Upper lobe of right lung (tissue), 1 donor: ENCODE measurements at places on chromosomes 11 and 22. TPM values are rescaled to one million over a fixed set of nuclear protein-coding genes. Genes with fewer than 3 reads are reported as not detected.
A peak's percentile ranks its signal among the peaks of the same experiment; 100 is the strongest.

DNA sequence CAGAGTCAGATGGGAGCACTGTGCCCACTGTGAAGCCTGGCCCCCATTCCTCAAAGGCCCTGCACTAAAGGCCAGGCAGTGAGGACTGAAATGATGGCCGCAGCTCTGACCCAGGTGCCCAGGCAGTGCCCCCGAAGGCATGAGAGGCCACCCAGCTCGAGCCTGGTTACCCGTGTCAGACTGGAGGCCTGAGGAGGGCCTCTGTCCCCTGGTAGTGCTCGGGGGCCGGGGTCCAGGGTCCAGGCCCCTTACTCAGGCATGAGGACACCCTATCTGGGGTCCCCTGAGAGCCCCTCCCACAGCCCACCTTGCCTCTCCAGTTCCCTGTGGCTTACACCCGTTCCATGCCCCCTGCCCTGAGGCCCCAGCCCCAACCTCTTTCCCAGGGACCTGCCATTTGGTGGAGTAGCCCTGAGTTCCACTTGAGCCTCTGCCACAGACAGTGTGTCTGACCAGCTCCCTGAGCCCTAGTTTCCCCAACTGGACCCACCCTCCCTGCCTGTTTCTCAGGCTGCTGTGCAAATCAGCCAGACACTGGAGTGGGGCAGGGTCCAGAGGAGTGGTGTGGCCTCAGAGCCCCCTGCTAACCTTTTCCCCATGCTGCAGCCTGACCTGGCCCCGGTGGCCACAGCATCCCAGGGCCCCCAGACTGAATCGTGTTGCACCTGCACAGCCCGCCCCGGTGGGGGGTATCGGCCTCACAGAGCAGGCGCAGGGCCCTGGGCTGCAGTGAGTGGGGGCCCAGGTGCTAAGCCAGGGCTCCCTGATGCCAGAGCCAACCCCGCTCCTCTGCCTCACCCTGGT is 10.8 kb upstream of the ANKRD13D start:
- H3K4me1 ChIP-seq: peaks cover 70% of the 10 kb centered on the region
- peaks cover 49% of the 10 kb centered on the region for H3K36me3 ChIP-seq
- H3K27ac ChIP-seq: peak overlapping the region; percentile 93
- no peaks in the 10 kb centered on the region for H3K27me3 ChIP-seq

DNA sequence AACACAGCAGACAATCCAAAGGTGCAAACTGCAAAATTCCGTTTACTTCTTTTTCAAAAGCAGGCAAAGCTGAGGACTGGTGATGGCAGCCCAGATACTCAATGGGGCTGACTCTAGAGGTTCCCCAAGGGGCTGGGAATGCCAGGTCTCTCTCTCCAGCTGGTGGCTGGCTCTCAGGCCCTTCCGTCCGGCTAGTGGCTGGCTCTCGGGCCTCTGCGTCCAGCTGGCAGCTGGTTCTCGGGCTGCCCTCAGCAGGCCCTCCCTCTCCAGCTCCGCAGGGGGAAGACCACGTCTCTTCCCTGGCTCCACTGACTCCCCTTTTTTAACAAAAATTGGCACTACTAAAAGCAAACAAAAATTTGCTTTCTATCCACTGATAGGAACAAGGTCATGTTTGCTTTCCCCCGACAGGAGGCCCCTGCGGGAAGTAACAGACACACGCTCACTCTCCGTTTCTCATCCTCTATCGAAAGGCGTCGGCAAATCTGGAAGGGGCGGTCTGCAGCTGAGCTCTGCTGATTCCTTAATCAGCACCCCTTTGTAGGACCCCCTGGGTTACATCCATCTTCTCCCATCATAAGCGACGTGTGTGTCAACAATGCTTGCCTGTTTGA is 381.4 kb downstream of the BRD1 start:
- H3K36me3 ChIP-seq: no peaks in the 10 kb centered on the region
- H3K27ac ChIP-seq: no peak overlapping the region
- H3K27me3 ChIP-seq: peaks cover 25% of the 10 kb centered on the region

GRCh38 chr11:129117595-129118350 is 74.4 kb downstream of the ARHGAP32 start:
- H3K36me3 ChIP-seq: no peaks in the 10 kb centered on the region
- no peak for DNase-seq
- H3K4me1 ChIP-seq: no peaks in the 10 kb centered on the region
- H3K4me3 ChIP-seq: no peak overlapping the region
- no peak overlapping the region for H3K27ac ChIP-seq

DNA sequence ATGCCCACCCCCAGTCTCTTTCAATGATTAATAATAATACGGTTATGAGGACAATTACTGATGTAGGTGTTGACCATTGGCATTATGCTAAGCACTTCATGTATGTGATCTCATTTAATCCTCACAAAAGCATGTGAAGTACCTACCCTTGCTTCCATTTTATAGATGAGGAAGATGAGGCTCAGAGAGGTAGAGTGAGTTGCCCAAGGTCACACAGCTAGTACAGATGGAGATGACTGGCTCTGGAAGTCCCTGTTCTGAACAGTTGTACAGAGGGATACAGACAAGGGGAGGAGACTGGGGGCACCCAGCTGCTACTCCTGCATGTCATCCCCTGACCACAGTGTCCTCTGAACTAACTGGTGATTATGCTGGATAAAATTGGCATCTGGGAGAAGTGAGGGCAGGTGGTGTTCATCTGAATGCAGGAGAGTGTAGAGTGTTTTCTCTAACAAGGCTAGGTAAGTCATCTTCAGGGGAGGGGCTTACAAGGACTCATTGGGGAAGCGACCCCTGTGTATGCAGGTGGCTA is 43.2 kb downstream of the KIAA1671 start:
- H3K27me3 ChIP-seq: no peaks in the 10 kb centered on the region
- H3K4me3 ChIP-seq: no peak overlapping the region
- no peak overlapping the region for H3K27ac ChIP-seq

DNA sequence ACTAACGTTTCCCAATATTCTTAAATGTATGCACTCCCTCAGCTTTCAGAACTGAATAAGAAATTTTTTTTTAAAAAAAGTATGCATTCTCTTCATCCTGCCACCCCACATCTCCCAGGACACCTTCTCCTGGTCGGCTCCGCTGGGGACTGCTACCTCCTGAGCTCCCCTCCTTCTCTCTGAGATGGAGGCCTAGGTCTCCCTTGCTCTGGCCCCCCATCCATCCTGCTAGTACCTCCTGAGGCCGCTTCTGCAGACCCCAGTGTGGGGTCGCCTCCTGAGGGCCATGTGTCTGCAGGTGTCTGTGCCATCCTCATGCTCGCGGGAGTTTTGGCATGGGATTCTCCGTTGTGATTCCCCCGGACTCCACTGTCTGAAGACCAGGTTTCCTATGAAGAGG is 27.8 kb downstream of the FAM118A start:
- peaks cover 6% of the 10 kb centered on the region for H3K4me1 ChIP-seq
- peaks cover 43% of the 10 kb centered on the region for H3K36me3 ChIP-seq

- DNase-seq: no peak
- H3K27me3 ChIP-seq: no peaks in the 10 kb centered on the region
- H3K27ac ChIP-seq: no peak overlapping the region
Observed at GRCh38 chr11:121246769-121247035, 45.9 kb upstream of the SC5D start.

GRCh38 chr11:123799438-123799837 is 6.7 kb downstream of the OR6M1 start:
- no peaks in the 10 kb centered on the region for H3K4me1 ChIP-seq
- H3K36me3 ChIP-seq: no peaks in the 10 kb centered on the region
- no peak overlapping the region for H3K27ac ChIP-seq
- no peak overlapping the region for H3K4me3 ChIP-seq

DNA sequence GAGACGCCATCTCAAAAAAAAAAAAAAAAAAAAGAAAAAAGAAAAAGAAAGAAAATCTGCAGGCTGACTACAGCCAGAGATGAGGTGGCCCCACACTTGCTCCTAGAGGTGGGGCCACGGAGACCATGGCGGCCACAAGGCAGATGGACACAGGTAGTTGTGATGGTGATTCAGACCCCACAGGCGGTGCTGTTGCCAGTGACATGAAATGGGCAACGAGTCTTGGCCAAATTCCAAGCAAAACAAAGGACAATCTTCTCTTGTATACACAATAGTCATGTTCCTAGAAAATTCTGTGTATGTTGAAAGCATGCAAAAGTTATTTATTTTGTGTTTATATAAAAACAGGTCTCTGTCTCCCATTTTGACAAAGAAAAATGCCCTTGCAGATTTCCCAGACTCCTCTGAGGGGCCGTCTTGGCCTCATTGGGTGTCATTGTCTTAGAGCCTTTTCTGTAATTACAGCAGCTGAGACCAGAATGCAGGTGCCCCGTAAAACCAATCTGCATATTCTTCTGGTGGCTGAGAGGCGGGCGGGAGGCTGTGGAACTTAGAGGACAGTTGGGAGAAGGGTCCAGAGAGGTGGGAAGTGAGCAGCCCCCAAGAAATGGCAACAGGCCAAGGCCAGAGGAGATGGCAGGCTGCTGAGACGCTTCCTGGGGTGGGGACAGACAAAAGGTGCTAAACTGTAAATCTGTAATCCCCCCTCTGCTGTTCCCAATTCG is 22.5 kb upstream of the DAGLA start:
- H3K27ac ChIP-seq: no peak overlapping the region
- no peak overlapping the region for H3K4me3 ChIP-seq
- peaks cover 3% of the 10 kb centered on the region for H3K4me1 ChIP-seq
- no peaks in the 10 kb centered on the region for H3K27me3 ChIP-seq
- no peak for DNase-seq

DNA sequence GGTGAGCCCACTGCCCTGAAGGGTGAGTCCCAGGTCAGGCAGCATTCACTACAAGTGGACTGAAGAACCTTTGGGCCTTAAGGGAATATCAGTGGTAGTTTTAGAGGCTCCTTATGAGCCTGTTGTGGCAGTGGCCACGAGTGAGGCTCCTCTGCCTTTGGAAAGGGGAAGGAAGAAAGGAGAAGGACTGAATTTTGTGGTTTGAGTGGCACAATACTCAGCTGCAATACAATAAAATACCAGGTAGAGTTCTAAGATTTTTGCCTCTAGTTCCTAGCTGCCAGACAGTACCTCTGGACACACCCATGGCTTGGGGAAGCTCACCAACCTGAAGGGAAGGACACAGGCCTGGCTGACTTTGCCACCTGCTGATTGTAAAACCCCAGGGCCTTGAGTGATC is 260.9 kb downstream of the DYNC2H1 start:
- H3K4me1 ChIP-seq: no peaks in the 10 kb centered on the region
- DNase-seq: no peak
- H3K27me3 ChIP-seq: no peaks in the 10 kb centered on the region
- H3K4me3 ChIP-seq: no peak overlapping the region
- H3K36me3 ChIP-seq: no peaks in the 10 kb centered on the region

GRCh38 chr22:46272196-46272595 is 4.4 kb downstream of the TTC38 start:
- no peak for DNase-seq
- H3K4me1 ChIP-seq: peaks cover 22% of the 10 kb centered on the region
- H3K27ac ChIP-seq: no peak overlapping the region
- no peak overlapping the region for H3K4me3 ChIP-seq
- H3K27me3 ChIP-seq: no peaks in the 10 kb centered on the region

DNA sequence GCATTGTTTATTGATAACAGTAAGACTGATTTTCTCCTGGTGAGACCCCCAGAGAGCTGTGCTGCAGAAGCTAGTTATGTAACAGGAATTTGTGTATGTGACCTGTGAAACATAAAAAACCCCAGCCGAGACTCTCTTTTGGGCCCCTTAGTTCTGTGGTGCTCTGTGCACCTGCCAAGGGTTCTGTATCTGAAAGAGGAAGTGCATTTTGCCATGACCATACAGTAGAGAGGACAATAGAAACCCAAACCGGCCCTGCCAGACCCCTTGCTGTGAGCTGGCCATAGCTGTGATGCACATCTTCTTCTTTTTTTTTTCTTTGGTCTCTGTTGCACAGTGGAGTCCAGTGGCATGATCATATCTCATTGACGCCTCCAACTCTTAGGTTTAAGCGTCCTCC is 31.4 kb upstream of the APOL5 start:
- H3K27me3 ChIP-seq: no peaks in the 10 kb centered on the region
- H3K36me3 ChIP-seq: no peaks in the 10 kb centered on the region
- H3K4me3 ChIP-seq: no peak overlapping the region
- H3K4me1 ChIP-seq: no peaks in the 10 kb centered on the region
- DNase-seq: no peak

DNA sequence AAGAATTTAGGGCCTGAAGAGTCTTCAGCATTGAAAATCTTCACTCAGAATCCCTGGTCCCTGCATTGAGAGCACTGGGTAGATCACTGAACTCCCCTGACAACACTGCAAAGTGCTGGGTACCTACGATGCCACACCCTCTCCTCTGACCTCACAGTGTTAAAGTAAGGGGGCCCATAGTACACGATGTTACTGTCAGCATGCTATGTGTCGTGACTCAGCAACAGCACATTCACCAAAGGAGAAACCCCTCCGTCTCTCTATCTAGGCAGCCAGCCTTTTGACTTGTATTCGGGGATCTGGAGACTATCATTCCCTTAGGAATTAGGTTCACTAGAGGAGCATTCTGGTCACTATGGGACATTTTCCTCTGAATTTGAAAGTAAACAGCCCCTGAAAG is 67.4 kb upstream of the PITPNB start:
- no peaks in the 10 kb centered on the region for H3K4me1 ChIP-seq
- no peak for DNase-seq
- no peaks in the 10 kb centered on the region for H3K27me3 ChIP-seq

GRCh38 chr22:45424241-45424731 is 10.8 kb downstream of the RIBC2 start:
- H3K27me3 ChIP-seq: no peaks in the 10 kb centered on the region
- H3K36me3 ChIP-seq: no peaks in the 10 kb centered on the region
- no peak overlapping the region for H3K27ac ChIP-seq
- no peak overlapping the region for H3K4me3 ChIP-seq

DNA sequence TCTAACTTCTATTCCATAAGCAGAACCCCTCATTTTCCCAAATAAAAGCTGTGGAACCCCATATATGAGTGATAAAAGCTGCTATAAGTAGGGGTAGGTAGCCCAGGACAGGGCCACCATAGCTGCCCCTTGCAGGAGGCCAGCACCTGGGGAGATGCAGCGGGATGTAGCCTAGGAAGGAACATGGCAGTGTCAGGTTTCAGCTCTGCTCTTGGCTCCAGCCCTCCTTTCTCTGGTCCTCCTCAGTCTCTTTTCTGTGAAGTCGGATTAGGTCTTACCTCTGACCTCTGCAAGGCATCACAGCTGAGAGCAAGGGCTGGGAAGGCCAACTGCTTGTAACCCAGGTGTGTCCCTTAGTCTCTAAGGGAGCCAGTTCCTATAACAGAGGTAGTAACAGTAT is 135.6 kb downstream of the NAV2 start:
- no peaks in the 10 kb centered on the region for H3K27me3 ChIP-seq
- no peaks in the 10 kb centered on the region for H3K36me3 ChIP-seq
- DNase-seq: no peak
- H3K4me1 ChIP-seq: no peaks in the 10 kb centered on the region

The ANO1 gene
- total RNA-seq: 16.8 TPM

The TTC36 gene
- total RNA-seq: 1.9 TPM

The PRG2 gene
- not detected for total RNA-seq

The MUC5AC gene
- total RNA-seq: not detected

The MMP27 gene
- total RNA-seq: not detected

The KCTD17 gene
- 19.2 TPM for total RNA-seq

The OR5D16 gene
- not detected for total RNA-seq

The CBLIF gene
- not detected for total RNA-seq

The INS gene
- total RNA-seq: not detected

The THRSP gene
- not detected for total RNA-seq

The RIMBP3B gene
- total RNA-seq: 0.09 TPM
